ENCODE measurements at places on chromosomes 2 and 18.

GRCh38 chr2:157345647-157346389 lies 20.2 kb upstream of the ERMN start:
- DNase-seq = no peak

DNA sequence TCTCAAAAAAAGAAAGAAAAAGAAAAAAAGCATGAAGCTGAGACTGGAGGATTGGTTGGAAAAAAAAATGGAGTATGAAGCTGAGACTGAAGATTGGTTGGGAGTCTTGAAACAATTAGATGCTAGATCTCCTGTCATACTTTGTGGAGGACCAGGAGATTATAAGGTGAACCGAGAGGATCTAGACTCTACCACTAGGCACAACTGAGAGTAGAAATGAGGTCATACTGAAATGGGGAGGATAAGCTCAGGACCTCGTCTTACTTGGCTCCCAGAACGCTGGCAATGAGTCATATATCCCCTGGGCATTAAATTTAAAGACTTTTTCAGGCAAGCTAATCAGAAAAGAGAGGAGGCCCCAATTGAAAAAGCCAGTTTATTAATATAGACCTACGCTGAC lies 3.3 kb upstream of the ORC2 start:
- no peak for DNase-seq

- no peak for DNase-seq
These were observed 29.3 kb downstream of the PELI1 start for GRCh38 chr2:64114912-64115277.

- no peak for DNase-seq
These were observed 123.0 kb upstream of the MYO3B start for GRCh38 chr2:170054997-170055396.

DNA sequence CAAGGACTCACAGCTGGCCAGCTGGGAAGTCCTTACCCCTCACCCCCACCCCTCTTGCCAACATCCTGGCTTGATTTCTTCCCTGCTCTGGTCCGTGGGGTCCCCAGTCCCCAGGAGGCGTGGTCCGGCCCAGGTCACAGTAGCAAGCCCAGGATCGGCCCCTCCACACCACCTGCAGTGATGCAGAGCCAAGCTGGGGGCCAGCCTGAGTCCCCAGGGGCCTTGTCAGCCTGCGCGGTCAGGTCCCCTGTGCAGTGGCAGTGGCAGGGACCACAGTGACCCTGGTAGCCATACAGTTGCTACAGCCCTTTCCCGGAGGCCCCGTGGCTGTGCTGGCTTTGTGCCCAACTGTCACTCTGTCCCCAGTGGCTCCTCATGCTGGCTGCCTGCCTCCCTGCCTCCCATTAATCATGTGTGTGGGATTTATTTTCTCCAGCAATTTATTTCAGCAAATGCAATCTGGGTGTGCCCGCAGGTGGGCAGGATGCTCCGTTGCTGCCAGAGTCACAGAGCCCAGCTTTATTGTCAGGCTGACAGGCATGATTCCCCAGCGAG lies 8.8 kb upstream of the PRSS56 start:
- DNase-seq = no peak

GRCh38 chr18:76679945-76680344 lies 142.4 kb upstream of the ZNF236 start:
- DNase-seq = no peak

GRCh38 chr2:158197940-158198339 lies 96.3 kb downstream of the UPP2 start:
- no peak for DNase-seq

- peak; percentile 15 for DNase-seq
These were observed 1.6 kb downstream of the KANSL1L start for GRCh38 chr2:210169516-210170195.

DNA sequence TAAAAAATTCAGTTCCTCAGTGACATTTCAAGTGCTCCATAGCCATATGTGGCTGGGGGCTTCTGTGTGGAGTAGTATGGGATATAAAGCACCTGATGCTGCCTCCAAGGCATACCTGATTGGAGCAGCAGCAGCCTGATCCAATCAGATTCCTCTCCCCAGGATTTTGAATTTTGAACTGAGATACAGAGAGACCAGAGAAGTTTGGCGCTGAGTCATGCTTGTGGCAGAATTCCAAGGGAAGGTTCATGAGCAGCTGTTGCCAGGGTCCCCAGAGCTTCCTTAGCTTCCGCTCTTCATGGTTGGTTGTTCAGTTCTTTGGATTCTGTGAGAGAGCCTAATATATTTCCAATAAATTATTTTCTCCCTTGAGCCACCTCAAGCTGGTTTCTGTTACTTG lies 29.0 kb upstream of the CFAP36 start:
- peak; percentile 24 for DNase-seq

DNA sequence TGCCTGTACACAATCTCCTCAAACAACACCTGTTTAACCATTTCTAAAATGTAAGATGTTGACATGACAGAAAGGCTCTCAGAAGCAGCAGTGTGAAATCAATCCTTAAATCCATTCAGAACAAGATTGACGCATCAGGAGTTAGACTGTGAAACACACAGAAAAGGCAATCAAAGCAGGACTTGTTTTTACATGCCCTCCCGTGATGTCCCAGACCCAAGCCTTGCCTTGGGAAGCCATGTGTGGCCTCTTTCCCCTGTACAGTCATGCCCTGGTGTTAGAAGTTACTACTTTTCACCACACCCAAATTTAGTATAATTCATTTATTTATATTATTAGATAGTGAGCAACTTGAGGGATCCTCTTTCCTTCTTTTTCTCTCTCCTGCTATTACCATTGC lies 115.7 kb downstream of the NCKAP5 start:
- no peak for DNase-seq

GRCh38 chr2:129892773-129893172 lies 86.7 kb upstream of the RAB6C start:
- no peak for DNase-seq

DNA sequence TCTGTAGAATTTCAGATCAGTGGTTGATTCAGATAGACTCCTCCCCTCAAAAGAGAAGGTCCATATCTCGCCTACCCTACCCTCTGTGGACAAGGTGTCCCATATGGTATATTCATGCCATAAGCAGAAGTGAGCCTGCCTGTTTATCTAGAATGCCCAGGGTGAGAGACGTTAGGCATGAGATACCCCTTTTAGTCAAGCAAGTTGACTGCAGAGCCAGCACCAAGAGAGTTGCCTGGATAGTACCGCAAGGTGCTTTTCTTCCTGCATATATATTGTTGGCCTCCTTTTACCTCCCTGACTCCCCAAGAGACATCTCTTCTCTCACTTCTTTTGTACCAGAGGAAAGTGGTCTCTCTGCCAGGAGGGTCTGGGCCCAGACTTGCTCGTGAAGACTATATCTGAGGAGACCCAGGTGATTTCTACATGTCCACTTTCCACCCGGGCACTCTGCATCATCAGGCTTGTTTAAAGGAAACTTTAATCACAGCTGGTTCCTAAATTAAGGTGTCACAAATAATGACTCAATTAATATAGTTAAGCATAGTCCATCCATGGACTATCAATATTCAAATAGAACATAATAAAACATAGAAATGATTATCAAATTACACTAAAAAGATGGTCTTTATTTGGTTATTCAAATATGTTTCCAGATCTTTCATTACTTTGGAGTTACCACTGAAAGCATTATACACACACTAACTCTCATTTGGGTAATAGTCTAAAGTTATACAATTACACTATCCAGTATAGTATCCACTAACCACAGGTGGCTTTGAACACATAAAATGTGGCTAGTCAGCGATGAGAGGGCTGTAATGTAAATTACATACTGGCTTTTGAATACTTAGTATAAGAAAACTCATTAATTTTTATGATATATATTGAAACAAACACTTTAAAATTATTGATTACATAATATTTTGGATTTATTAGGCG lies 4.1 kb downstream of the ITGA4 start:
- DNase-seq = no peak

- DNase-seq = no peak
These were observed 346.7 kb downstream of the RND3 start for GRCh38 chr2:150140777-150141176.

GRCh38 chr2:177984749-177985148 lies 87.8 kb downstream of the PDE11A start:
- no peak for DNase-seq

Measured in globus pallidus (tissue), 1 donor.